Motor neuron (in vitro differentiated cells): ENCODE measurements at places on chromosomes 4 and X. TPM values are rescaled to one million over a fixed set of nuclear protein-coding genes. Genes with fewer than 3 reads are reported as not detected.

The YIPF6 gene
- 22.8 and 23.8 TPM in 2 replicates for total RNA-seq

The NAP1L2 gene
- 26.8 and 28.4 TPM in 2 replicates for total RNA-seq

The DSPP gene
- 0.05 and 0.08 TPM in 2 replicates for total RNA-seq

The VMA21 gene
- 55.2 and 60.9 TPM in 2 replicates for total RNA-seq

The GYPB gene
- total RNA-seq = not detected in 2 replicates

The ZNF157 gene
- 0.82 and 1.00 TPM in 2 replicates for total RNA-seq

The RPL39 gene
- 2,348 and 2,500 TPM in 2 replicates for total RNA-seq

The NKX6-1 gene
- 0.48 and 0.87 TPM in 2 replicates for total RNA-seq

The ERCC6L gene
- 5.4 and 5.6 TPM in 2 replicates for total RNA-seq

The CCDC149 gene
- 7.5 and 9.4 TPM in 2 replicates for total RNA-seq

The HMGN5 gene
- total RNA-seq = 1.5 and 1.8 TPM in 2 replicates

The HSFX4 gene
- 0.57 TPM in 1 of 2 replicates, not detected in the other for total RNA-seq

The ACE2 gene
- total RNA-seq = 0.25 TPM in 1 of 2 replicates, not detected in the other

The APBB2 gene
- 32.2 and 33.5 TPM in 2 replicates for total RNA-seq
